ENCODE measurements at places on chromosomes 1 and 21.

- no peak for DNase-seq
These were observed 12.6 kb downstream of the DFFB start for GRCh38 chr1:3869751-3870301.

GRCh38 chr1:65378247-65378946 is 42.1 kb upstream of the LEPR start:
- DNase-seq: no peak

- DNase-seq: no peak
These were observed 492.4 kb upstream of the NFIA start for GRCh38 chr1:60589916-60590315.

GRCh38 chr1:234722270-234722704 is 112.3 kb upstream of the IRF2BP2 start:
- DNase-seq: no peak

DNA sequence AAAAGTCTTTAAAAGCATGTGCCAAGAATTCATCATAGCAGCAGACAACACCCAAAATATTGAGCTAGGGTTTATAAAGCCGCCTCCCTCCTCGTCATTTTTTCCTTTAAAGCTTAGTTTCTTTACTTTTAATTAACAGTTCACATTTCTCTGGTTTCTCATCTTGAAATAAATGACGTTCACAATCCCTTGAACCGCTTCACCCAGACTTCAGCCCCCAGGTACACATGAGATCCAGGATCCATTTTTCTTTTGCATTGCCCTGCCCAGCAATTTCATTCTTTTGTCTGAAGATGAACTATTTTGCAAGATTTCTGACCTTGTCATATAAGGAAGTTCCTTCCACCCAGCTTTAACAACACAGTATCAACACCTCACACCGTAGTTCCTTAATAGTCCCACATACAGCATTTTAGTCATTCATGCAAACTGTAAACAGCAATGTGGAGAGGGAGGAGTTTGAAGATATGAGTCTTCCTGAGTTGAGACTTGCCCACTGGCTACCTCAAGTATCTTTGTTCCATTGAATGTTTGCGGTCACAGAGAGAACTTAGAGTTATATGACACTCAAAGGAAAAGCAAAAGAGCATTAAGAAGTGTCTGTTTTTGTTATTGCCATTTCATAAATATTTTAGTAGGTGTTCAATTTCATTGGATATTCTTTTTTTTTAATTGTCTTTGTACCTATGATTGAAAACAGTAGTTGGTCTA is 35.3 kb upstream of the CACYBP start:
- no peak for DNase-seq

GRCh38 chr1:23774174-23774880 is 3.9 kb upstream of the PITHD1 start:
- DNase-seq: no peak

DNA sequence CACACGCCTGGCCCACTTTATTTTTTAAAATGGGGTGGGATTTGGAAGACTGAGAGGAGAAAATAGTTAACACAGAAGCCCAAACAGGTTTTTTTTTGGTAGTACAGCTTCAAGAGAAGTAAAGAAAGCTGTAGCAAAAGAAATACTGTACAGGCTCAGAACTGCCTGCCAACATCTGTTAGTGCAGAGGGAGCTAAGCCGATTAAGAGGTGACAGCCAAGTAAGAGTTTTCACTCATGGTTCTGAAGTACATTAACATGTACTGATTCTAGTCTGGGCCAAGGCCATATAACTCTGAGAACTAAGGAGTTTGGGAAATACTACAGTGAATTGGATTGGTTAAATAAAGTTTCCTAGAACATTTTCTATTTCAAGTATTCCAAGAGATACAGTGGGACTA is 51.6 kb downstream of the EIF2B3 start:
- no peak for DNase-seq

DNA sequence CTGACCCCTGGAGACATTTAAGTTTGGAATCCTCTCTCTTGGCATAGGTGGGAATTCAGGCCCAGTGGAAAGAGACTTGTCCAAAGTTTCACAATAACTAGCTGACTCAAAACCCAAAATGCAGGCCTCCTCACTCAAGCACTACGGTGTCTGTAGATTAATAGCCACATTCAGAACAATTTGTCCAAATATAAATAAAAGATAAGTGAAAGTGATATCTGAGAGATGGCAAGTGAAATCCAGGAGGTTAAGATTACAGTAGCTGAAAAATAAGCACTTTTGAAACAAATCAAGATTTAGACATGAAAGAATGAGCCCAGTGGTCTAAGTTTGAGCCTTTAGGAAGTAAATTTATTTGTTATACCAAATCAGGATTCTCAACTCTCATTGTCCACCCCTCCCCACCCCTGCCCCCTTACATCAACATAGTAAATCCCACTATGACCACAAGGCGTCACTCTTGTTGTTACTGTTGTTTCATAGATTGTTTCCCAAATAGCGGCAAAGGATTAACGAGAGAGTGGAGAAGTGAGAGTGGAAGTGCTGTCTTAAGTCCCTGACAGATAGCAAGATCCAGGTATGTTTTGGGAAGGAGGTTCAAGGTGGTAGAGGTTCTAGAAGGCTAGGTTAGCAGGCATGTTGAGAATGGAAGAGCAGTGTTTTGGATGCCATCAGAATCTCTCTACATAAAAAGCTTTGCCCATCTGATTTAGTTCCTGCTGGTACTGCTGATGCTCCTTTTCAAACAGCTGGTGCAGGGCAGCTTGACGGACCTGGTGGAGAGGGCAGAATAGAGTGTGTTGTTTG is 7.1 kb upstream of the TPM3 start:
- peak; percentile 42 for DNase-seq

- DNase-seq: no peak
These were observed 126.2 kb downstream of the GIPC2 start for GRCh38 chr1:78171736-78172590.

DNA sequence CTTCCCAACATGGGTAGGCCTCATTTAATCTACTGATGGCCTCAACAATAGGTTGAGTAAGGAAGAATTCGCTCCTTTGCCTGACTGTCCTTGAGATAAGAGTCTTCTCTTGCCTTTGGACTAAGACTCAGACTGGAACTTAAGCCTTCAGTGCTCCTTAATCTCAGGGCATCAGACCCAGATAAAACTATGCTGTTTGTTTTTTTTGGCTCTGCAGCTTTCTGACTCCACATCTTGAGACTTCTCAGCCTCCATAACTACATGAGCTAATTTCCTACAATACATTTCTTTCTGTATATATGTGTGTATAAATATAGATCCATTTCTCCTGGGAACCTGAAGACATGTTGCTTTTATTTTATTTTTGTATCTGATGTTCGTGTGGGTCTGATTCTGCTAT is 1470.7 kb upstream of the PRMT6 start:
- no peak for DNase-seq

DNA sequence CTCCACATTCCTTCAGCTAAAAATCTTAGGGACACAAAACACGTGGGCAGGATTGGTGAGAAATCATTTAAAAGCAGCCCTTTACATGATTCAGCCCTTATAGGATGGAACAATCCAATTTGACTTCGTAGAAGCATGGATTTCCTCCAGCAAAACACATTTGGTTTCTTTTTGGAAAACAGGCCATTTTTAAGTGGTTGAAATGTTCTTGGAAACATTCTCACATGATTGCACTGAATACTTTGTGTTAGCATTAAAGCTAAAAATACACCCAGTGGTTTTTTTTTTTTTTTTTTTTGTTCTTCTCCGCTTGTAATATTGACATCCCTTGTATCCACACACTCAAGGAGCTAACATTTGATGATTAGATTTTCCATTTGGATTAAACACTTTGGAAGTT is 42.1 kb upstream of the ABCG1 start:
- no peak for DNase-seq

- no peak for DNase-seq
These were observed 1537.4 kb downstream of the NCAM2 start for GRCh38 chr21:22535630-22536029.

DNA sequence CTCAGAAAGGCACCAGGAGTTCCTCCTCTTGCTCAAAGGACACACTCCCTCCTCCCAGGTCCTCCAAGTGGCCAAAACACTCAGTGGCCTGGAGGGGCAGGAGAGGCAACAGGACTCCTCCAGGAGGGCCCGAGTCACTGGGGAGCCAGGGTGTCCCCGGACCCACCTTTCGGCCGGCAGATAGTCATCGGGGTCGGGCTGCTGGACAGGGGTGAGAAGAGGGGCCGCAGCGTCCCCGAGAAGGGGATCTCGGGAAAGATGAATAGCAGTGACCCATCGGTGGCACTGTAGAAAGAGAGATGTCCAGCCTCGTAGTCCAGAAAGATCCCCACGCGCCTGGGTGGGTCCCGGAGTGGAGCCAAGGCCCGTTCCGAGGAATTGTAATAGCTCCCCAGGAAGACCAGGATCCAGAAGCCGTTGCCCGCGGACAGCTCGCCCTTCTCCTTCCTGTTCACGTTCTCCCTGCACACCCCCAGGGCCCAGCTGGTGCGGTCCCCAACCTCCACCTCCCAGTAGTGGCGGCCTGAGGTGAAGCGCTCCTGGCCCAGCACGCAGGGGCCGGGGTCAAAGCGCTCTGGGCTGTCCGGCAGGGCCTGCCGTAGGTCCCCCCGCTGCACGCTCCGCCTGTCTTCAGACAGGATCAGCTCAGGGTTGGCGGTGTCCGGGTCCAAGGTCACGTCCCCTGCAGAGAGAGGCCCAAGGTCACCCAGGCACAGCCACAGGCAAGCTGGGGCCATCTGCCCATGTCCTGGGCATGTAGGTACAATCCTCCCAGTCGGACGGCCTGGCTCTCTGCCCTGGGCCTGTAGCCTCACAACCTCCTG is 11.9 kb downstream of the TRIM11 start:
- no peak for DNase-seq

- DNase-seq: peak; percentile 68
These were observed 7.1 kb upstream of the CLDN19 start for GRCh38 chr1:42747125-42747524.

DNA sequence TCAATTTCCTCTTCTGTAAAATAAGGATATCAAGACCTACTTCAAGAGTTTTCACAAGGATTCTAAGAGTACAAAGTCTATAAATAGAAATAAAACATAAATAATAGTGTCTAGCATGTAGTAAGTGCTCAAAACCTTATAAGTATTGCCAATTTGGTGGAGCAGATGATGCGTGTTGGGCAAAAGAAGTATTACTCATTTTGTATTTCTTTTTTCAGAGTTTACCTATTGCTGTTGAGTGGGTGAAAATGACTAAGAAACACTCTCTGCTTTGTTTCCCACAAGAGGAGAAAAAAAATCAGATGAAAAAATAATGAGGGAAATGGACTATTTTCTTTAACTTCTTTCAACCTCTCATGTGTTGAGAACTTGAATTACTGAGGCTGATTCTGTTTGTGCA is 103.3 kb upstream of the KCNK2 start:
- DNase-seq: no peak

GRCh38 chr1:11132563-11133293 is 33.1 kb upstream of the EXOSC10 start:
- DNase-seq: no peak

- no peak for DNase-seq
These were observed 33.5 kb upstream of the IL19 start for GRCh38 chr1:206736878-206737728.

DNA sequence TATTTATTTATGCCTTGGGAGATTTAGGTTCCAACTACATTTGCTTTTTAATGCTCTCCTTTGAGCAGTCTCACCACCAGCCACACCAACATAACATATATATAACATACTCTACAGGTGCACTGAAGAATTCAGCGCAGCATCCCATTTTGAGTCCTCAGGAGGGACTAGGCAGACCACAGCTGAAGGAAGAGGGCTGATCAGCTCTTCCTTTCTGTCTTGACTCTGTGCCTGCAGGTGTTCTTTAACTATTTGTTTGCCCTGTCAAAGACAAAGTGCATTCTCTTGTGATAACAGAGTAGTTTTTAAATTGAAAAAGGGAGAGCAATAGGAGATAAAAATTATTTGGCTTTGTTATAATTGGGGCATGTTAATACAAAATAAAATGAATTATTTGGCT is 17.0 kb downstream of the HIPK1 start:
- DNase-seq: no peak

- DNase-seq: no peak
These were observed 39.4 kb downstream of the LTN1 start for GRCh38 chr21:28953247-28953646.

DNA sequence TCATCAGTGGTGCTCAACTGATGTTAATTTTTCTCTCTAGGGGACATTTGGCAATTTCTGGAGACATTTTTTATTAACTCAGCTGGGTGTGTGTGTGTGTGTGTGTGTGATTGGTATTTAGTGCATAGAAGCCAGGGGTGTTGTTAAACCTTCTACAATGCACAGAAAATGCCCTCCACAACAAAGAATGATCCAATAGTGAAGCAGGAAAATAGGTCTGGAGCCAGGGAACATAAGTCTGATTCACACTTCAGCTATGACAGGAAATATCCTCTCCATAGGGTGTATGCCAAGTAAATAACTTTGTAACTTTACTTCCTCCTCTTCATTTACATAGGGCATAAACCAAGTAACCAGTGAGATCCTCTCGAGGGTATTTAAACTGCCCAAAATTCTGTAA is 25.1 kb upstream of the TMEM61 start:
- no peak for DNase-seq

DNA sequence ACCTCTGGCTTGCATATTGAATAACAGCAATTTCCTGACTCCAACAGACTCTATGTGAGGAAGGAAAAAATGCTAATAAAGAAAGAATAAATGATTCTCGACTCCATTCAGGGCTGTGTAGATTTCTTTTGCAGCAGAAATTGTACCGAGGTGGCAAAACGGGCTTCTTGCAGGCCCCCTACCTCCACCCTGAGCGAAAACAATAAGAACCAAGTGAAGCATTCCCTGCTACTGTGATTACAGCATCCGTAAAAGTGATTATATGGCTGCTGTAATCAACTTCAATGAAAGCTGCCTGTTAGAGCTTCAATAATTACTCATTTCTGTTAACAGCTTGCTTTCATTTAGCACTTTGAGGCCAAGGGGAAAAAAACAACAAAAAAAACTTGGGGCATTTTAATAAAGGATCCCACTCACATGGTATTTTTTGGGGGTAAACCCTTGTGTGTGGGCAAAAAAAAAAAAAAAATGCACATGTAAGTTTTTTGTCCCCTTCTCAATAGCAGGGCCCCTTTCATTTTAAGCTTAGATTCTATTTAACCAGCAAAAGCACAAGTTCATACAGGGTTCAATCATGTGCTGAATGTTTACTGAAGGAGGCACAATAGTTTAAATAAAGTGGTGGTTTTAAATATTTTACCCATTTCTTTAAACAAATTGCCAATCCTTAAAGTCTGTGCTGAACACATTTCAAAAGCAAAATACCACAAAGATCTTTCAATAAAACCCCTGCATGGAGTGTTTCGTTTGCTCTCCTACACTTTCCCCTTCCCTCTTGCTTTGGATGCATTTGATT is 271.6 kb downstream of the LMO4 start:
- DNase-seq: no peak

DNA sequence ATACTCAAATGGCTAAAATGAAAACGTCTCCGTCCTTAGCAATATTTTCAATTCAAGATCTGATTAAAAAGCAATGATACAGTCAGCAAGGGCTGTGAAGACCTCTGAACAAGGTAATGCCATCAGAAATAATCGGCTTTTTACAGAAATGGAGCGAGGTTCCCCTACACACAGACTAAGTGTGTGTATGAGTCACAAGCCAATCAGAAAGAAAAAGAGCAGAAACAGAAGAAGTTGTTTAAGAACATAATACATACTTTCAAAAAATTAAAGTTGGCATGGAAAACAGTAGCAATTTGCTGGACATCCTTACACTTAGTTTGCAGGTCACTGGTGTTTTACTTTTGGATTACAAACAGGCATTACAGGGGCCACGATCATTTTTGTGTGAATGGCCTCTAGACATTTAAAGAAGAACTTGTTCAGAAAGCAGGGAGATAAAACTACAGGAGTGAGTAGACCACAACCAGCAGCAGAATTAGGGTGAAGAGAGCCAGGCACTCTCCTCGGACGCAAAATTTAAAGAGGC is 350.0 kb upstream of the RUNX1 start:
- DNase-seq: no peak
